ENCODE measurements at places on chromosomes 5 and 9.

GRCh38 chr5:96235008-96235910 is 197.8 kb downstream of the PCSK1 start:
- no peak for DNase-seq

DNA sequence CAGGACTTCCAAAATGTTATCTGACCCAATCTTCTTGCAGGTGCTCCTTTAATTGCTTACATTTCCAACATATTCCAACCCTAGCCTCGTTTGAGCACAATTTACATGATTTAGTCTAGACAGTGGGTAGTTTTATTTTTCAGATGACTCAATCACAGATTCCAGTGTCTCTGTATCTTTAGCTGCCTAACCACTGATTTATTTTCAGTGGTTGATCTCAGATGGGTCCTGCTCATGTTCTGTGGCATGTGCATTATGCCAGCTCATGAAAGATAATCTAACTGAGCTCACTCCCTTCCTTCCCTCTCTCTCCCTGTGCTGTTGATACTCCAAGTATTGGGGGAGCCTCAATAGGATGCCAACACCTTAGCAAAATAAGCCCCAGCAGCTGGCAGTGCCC is 106.1 kb upstream of the ICE1 start:
- DNase-seq = no peak

- DNase-seq = no peak
Observed at GRCh38 chr5:88214655-88215054, 54.0 kb downstream of the TMEM161B start.

GRCh38 chr5:117667105-117667504 is 1092.5 kb upstream of the SEMA6A start:
- no peak for DNase-seq

DNA sequence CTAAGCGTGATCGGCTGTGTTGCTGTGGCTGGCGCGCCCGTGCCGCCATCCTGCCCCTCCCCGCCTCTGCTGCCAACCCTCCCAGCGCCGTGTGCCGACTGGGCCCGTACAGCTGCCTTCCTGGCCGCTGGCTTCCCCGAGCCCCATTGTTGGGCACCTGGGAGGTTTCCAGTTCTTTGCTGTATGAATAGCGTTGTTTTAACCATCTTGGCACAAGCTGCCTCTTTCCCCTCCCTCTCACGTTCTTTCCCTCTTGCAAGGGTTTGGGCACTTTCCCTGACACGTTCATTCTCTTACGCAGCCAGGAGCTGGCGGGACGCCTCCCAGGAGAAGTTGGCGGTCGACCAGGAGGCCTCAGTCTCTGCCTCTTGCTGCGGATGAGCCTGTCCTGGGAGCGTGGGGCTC is 43.1 kb upstream of the RXRA start:
- no peak for DNase-seq

DNA sequence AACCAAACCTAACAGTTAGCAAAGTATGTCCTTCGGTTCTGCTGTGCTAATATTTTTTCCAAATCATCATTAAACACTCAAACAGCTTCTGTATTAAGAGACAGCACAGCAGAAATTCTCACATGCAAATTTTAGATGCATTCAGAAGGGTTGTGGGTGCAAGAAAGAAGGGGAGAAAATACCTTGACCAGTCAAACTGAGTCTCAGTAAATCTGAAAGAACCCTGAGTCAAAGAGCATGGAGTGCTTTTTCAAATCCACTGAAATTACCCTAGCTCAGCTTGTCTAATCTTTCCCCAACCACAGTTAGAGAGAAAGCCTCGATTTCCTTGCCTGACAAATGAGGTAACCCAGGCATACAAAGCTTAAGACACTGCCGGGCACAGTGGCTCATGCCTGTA is 55.1 kb downstream of the RETREG1 start:
- no peak for DNase-seq

GRCh38 chr9:16337322-16338029 is 533.0 kb downstream of the BNC2 start:
- DNase-seq = no peak

- no peak for DNase-seq
Observed at GRCh38 chr9:24464319-24464951, 81.3 kb downstream of the IZUMO3 start.

- no peak for DNase-seq
Observed at GRCh38 chr5:98721231-98721928, 52.1 kb upstream of the RGMB start.

GRCh38 chr9:37908698-37909186 is 4.8 kb upstream of the SLC25A51 start:
- DNase-seq = no peak

DNA sequence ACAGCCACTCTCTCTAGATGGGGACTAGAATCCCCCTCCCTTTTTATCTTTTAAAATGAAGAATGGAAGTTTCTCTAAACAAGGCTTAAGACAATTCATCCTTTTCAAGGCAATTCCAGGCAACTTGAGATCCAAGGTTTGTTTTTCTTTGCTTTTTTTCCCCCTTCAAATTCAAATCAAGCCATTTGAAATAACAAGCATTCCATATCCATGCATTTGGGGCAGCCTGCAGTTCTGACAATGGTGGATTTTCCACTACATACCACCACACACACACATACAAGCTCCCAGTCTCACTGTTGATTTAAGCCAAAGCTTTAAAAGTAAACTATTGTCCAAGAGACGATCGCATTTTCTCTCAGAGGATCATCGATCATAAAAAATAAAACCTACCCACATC is 424 bp downstream of the INSYN2B start:
- DNase-seq = no peak
